ENCODE measurements at places on chromosomes 5 and 9.
A peak's percentile ranks its signal among the peaks of the same experiment; 100 is the strongest.

- DNase-seq = no peak
Observed at GRCh38 chr5:43274435-43275114, 38.6 kb downstream of the HMGCS1 start.

GRCh38 chr5:98513380-98513779, 260.1 kb upstream of the RGMB start:
- DNase-seq = no peak

DNA sequence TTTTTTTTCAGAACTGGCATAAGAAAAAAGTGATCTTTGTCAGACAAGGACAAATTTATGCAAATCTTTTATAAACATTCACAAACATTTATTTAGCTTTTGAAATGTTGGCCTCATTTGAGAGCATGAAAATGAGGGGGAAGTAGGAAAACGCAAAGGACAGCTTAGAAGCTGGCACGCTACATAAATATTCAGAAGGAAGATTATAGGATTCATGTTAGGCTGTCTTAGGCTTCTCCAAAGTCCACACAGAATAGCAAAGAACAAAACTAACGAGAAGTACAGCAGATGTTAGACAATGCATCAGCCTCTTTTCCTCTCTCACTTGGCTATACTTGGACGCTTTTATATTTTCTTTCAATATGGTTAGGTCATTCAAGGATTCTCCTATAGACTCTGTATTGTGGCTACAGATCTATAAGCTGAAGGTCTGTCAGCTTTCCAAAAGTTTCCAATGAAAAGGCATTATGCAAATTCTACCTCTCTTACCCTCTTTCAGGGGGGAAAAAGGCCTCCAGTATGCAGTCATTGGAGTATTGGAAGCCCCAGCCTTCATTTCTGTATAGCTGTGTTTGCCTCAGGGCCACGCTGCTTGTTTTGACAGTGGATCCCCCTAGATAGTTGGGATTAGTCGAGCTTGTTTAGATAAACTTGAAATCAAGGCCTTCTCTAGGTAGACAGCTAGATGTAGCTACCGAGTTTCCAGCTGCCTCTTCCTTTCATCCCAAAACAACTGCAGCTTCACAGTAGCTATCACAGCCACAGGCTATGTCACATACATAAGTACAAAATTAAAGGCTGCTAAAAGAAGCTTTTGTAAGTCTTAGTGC, 153.0 kb downstream of the DENND1A start:
- DNase-seq = no peak

GRCh38 chr5:169909945-169910344, 70.3 kb downstream of the INSYN2B start:
- DNase-seq = no peak

- DNase-seq = no peak
Observed at GRCh38 chr9:97980918-97981845, 2.0 kb upstream of the ANP32B start.

- no peak for DNase-seq
Observed at GRCh38 chr5:57221049-57221568, 47.2 kb downstream of the GPBP1 start.

DNA sequence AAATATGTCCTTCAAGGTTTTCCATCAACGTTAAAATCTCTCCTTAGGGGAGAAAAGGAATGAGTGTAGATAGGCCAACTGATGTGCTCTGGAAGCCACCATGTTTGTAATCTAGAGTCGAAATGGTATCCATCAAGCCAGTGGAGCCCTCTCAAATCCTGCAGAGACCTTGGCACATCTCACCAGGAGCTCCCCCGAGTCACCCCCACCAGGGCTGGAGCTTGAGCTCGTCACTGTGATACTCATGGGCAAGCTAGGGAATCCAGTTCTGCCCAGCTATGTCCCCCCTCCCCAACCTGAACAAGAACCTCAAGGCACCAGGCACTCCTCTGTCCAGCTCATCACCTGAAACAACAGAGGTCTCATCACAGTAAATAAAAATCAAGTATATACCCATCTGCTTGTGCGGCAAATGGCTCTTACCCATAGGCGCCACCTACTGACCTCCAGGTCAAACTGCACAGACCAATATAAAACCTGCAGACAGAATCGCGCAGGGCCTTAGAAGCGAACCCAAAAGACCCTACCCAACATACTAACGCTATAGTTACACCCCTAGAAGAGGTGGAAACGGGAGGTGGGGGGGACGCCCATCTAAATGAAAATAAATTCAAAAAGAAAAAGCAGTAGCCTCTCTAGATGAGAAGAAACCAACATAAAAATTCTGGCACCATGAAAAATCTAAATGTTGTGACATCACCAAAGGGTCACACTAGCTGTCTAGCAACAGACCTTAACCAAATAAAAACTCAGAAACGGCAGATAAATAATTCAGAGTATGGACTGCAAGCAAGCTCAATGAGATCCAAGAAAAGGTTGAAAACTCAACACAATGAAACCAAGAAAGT, 75.0 kb downstream of the TTC39B start:
- DNase-seq = peak; percentile 12

GRCh38 chr5:18720002-18720401, 1085.7 kb downstream of the TAF11L14 start:
- no peak for DNase-seq

- peak; percentile 37 for DNase-seq
Observed at GRCh38 chr5:32173267-32174010, 680 bp downstream of the GOLPH3 start.

GRCh38 chr5:52776116-52776515, 11.6 kb upstream of the ITGA1 start:
- DNase-seq = no peak

- no peak for DNase-seq
Observed at GRCh38 chr5:14595189-14595588, 13.6 kb downstream of the OTULINL start.

GRCh38 chr9:116628716-116629115, 58.4 kb upstream of the TRIM32 start:
- no peak for DNase-seq

DNA sequence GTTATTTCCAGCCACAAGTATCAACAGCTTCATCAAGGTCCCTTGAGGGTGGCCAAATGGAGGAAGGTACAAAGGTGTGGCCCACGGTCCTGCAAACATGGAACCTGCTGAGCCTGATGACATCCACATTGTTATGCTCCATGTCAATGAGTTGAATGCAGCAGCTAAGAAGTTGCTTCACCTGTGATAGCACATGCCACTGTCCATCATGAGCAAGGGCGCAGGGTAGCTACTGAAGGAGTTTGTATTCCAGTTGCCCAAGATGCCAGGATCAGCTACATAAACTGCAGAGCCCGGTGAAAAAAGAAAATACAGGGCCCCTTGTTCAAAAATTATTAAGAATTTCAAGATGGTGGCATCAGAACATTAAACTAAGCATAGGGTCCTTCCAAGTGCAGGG, 24.2 kb downstream of the LSM11 start:
- DNase-seq = no peak

DNA sequence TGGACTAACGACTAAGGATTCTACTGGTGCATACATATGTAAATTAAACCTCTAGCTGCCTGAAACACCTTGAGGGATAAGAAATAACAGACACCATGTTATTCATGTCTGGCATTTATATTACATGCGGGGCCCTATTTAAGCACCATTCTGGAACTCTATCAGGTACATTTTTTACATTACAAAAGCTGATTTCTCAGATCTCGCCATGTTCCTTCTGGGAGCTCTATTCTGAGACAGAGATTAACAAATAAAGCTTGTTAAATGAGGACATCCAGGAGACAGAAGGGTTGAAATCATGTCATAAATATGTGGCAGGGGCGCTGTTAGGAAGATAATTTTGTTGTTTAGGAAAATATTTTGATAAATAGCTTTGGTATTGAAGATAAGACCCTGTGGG, 93.4 kb upstream of the SLIT3 start:
- no peak for DNase-seq

DNA sequence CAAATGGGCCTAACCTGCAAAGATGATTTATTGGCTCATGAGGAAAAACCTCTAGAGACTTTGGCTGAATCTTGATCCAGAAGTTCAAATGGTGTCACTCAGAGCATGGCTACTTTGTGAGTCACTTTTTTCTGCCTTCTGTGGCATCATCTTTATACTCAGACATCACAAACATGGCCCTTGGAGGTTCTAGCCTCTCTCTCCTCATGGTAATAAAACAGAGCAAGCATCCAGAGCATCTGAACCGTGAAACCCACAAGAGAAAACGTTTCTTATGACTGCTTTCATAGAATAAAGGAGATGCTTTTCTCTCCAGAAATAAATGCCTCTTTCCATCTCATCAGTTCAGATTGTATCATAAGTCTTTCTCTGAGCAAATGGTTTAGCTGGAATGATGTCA, 780.3 kb downstream of the KCTD16 start:
- DNase-seq = no peak

- no peak for DNase-seq
Observed at GRCh38 chr9:35898337-35898736, 7.7 kb upstream of the HRCT1 start.

DNA sequence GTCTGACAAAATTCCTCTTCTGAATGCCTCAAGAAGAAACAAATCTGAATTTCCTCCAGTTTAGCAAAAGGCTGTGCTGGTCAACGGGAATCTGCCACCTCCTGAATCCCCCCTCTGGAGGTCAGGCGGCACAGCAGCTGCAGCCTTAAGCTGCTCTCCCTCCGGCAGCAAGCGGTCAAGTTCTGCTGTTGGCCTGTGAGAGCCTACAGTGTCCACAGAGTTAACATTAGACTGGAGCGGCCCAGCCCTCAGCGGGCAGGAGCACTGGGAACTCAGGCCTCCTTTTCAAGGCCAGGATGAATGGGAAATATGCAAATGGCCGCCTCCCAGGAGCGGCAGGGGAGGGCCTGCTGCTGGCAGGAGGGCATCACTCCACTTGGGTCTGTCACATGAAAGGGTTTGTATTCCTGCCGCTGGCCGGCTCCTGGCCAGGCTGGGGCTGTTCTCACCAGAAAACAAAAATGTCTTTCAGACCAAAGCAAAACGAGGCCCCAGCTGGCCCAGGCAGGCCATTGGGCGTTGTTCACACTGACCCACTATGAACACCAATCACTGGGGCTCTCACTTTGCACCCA, 8.2 kb downstream of the ACSL6 start:
- no peak for DNase-seq

- DNase-seq = no peak
Observed at GRCh38 chr9:129242191-129242941, 64.3 kb upstream of the IER5L start.

- DNase-seq = no peak
Observed at GRCh38 chr5:179228341-179229121, 116.7 kb downstream of the ADAMTS2 start.

DNA sequence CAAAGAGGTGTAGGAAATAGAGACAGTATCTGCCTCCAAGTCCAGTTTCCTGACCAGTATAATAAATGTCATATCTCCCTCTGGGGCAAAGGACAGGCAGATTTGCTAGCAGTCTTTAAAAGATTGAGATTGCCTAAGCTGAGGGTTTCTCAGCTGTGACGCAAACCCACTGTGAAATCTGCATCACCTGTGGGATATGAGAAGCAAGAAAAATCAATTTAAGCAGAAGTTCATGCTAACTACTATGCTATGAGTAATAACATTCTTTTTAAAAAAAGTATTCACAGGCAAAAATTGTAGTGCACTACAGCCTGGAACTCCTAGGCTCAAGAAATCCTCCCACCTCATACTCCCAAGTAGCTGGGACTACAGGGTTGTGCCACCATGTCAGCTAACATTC, 168.1 kb upstream of the POC5 start:
- DNase-seq = no peak

DNA sequence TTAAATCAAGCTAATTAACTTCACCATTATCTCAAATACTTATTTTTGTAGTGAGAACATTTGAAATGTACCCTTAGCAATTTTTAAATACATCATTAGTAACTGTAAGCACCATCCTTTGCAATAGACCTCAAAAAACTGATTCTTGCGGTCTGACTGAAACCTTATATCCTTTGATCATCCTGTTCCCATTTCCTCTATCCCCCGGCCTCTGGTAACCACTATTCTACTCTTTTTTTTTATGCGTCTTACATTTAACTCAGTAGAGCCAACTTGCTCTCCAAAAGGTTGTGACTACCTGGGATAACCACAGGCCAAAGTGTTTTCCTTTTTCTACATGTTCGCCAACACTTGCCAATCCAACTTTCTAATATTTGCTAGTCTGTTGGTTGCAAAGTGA, 106.1 kb downstream of the IRX1 start:
- DNase-seq = no peak

DNA sequence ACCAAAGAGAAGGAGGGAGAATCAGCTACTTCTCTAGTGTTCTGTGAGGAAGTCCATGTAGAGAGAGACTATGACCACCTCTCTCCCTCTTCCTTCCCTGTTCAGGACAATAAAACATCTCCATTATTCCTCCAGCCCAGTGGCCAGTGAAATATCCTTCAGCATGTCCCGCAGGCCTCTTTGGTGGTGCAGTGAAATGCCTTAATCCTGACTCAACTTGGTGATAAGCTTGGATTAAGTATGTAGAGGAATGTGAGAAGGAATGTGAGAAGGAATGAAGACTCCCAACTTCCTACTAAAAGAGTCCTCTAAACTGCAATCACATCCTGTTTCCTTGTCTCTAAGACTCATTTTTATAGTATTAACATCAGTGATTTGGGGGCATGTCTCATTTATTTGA, 167.3 kb downstream of the TRPM3 start:
- no peak for DNase-seq

DNA sequence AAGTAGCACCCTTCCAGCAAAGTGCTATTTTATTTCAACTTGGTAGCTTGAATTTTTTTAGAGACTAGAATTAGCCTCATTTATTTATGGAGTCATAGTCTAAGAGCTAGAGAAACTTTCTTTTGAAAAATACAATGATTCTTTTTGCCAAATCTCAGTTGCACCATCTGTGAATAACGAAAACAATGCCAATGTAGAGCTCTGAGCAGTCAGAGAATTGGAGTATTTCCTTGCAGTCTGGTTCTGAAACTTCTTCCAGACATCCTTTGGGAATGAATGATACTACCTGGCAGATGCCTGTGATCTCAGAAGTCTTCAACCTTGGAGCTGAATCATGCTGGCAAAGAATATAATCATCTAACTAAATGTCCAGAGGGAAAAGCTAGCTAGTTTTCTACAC, 511.5 kb upstream of the CYLC2 start:
- DNase-seq = no peak
